ENCODE measurements at places on chromosomes 7 and 10.

DNA sequence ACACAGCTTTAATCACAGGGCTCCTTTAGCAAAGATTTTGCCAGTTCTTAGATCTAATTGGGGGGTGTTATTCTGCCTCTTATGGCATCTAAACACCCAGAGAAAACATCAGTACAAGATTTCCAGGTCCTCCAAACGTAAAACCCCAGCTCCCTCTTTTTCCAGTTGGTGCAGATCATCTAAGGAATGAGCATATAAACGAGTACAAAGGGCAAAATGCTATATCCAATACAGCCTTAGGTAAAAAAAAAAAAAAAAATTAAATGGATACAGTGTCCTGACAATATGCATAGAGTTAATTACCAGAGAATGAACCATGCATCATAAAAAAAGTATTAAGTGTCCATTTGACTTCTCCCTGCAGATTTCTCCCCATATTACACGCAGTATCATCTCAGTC, 50.3 kb downstream of the CCDC6 start:
- DNase-seq, result no peak

DNA sequence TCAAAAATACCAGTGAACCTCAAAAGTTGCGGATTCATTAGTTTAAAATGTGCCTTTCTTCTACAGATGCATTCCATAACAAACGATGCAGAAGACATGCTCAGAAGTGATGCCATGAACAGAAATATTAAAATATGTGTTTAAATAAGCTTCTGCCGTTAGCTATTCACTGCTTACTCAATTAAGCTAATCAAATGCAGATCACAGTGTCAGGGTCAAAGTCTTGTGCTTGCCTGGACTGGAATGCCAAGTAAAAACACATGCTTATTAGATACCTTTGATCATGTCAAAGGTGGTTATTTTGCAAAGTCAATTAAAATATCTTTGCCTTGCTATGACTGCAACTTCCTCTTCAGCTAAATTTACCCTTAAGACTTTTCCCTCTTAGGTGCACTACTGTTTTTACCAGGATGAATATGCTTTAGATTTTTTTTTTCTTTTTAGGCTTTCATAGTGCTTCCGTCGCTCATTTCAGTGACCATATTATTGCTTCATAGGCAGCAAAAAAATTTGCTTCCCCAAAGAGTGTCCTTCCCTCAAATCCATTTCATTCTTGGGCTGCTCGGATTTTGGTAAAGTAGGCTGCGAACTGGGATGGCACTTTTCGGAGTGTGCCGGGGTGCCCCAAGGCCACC, 905 bp downstream of the ASB13 start:
- no peak for DNase-seq

DNA sequence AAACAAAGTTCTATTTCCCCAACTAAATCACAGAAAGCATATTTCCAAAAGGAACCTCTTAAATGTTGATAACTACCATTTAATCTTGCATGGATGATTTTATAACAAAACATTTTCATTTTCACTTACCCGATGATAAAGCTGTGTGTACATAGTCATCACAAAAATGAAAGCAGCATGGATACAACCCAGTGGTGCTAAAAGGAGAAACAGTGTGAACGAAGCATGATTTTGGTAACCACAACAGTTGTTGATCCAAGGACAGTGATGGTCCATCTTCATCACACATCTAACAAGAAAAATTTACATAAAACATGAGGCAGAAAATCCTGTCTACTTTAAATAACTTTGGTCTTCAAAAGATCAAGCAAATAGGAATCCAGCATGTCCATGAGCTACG, 4.7 kb downstream of the ZDHHC6 start:
- no peak for DNase-seq

DNA sequence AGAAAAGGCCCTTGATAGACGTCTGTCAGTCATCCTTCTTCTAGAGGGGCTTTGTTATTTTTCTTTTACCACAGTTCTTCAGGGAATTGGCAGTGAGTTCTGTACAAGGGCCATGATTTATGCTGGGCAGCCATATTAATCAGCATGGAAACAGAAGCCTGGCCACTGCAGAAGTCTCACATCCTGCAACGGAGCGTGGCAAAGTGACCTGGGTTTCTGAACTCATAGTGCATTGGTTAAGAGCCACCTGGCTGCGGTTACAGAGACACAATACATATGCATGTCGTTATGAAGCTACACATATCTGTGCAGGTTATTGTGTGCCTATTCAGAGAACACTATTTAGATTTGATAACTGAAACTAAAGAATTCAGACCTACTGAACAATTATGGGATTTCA, 419.4 kb upstream of the CELF2 start:
- no peak for DNase-seq

DNA sequence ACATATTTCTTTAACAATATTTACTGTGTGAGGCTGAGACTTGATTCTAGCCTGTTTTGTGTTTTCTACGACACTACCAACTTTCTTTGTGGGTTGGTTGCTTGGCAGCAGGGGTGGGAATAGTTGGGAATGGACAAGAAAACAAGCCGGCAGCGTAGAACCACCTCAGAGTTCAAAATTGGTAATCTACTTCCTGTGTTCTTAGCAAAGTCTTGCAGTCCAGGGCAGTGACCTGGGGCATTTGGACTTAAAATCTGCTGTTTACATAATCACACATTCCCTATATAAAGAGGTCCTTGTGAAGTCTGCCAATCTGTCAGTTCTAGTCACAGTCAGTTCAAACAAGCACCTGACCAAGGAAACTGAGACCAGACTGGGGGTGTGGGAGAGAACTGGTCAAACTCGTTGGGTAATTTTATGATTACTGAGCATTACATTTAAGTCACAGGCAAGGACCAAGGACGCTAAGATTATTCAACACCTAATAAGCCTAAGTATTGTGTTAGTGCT, 167.9 kb downstream of the CPEB3 start:
- DNase-seq, result no peak

GRCh38 chr7:125425506-125425905, 495.9 kb upstream of the POT1 start:
- DNase-seq, result no peak

DNA sequence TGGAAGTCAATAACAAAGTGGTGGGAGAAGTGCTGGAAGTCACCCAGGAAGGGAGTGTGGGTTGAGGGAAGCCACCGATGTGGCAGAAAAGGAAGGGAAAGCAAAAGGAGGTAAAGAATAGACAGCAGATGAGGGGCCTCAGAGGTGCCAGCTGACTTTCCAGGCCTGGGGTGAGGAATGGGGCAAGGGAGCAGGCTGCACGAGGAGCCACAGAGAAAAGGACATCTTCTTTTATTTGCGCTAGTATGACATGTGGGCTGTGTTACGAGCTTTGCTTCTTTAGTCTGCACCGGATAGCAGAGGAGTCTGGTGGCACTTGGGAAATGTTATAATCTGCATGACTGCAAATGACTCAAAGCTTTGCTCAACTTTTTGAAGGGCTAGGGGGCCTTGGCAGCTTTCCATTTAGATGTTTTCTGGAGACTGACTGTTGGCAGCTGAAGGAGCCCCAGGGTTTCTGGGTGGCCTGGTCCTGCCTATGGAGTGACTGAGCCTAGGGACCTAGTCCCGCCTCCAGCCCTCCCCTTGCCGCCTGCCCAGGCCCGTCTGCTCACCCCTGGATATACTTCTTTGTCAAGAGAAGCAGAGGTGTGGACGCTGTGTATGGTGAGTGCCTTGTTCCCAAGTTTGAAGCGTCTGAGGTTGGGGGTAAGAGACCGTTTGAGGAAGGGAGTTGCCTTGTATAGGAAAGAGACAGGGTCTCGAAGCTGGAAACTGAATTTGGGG, 5.1 kb downstream of the PRXL2A start:
- DNase-seq, result peak; percentile 24

GRCh38 chr10:61389887-61390286, 63.3 kb downstream of the TMEM26 start:
- DNase-seq, result no peak

- no peak for DNase-seq
Observed at GRCh38 chr10:106768204-106768603, 396.3 kb downstream of the SORCS1 start.

DNA sequence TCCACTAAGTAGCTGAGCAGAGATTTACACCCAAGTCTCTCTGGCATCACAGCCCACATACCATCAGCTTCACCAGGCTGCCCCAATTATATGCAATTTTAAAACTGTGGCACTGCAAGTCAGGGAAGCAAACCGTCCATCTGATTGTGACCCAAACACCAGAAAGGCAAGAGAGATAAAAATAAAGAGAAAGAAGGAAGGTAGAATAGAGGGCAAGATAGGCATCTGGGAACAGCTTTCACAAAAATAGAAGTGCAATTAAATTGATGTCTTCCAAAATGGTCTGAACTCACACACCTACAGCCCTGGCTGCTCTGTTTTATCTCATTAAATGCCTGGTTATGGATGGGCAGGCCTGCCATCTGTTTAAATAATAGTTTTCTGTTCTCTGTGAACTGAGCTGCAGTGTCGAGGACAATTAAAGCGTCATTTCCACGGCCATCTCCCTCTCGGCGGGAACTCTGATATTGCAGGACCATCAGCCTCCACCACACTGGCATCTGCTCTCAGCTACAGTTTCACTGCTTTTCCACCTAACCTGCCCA, 509.1 kb downstream of the INHBA start:
- DNase-seq, result no peak

GRCh38 chr10:77286531-77287508, 350.8 kb downstream of the KCNMA1 start:
- no peak for DNase-seq

DNA sequence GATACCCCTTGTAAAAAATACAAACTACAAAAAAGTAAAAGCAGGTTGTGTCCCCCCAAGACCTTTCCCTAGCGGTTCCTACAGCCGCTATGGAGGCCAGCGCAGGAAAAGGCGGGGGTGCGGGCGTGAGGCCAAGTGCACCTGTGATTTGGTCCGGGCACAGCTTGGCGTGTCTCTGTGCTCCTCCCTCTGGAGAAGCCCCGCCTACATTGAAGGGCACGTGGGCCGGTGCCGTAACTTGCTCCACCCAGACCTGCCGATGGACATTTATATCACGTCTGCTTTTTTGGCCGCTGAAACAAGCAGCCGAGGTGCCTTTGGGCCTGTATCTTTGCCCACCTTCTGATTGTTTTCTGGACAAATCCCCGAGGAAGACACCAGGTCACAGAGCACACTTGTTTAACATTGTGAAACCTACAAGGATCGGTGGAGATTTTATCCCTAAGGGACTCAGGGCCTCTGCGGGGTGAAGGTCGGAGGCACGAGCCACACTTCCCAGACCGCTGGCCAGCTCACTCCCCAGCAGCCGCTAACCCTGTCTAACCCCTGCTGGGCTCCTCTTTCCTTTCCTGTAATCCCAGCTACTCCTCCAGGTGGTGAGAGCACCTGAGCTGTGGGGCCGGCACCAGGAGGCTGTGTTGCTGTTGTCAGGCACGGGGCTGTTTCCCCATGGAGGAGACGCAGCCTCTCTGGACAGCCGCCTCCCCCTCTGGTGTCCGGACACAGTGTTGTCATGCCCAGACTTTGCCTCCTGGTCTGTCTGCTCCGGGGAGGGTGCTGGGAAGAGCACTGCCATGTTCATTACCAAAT, 18.8 kb upstream of the INPP5A start:
- peak; percentile 16 for DNase-seq

DNA sequence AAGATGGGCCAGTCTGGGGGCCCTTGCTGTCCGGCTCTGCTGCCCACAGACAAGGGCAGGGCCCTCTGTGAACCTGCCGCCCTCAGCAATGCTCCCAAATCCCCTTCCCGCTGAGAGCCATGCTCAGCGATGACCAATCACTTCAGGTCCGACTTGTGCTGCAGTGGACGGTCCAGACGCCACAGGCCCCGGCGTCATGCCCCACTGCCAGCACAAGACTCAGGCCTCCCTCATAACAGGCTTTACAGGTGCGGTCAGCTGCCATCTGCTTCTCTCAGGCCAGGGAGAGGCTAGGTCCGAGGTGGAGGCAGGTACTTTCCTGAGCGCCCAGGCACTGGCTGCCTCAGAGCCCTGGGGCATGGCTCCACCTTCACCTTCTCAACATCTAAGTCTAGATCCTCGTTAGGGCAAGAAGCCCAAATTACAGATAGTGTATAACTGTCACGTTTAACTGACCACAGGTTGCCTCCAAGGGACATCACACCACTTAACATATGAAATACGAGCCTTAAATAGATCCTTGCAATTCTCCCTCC, 393.2 kb downstream of the PTPRN2 start:
- DNase-seq, result no peak

DNA sequence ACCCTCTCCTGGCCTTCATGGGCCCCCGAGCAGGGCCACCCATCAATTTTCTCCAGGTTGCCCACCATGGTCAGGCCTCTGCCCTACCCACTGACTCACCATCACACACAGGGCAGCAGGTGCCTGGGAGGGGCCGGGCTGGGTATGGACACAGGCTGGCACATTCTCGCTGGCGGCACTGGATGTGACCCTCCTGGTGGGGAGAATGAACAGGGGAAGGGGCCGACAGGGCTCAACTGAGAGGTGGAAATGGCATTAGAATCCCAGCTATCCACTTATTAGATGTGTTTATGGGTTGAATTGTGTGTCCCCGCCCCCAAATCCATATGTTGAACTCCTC, 16.4 kb downstream of the KCP start:
- no peak for DNase-seq

GRCh38 chr7:55190511-55191160, 171.8 kb downstream of the EGFR start:
- no peak for DNase-seq

GRCh38 chr10:68301790-68302502, 29.9 kb upstream of the HNRNPH3 start:
- DNase-seq, result no peak

- DNase-seq, result no peak
Observed at GRCh38 chr7:7446616-7447015, 89.1 kb downstream of the COL28A1 start.

- DNase-seq, result no peak
Observed at GRCh38 chr7:21146642-21147423, 281.1 kb upstream of the SP4 start.

DNA sequence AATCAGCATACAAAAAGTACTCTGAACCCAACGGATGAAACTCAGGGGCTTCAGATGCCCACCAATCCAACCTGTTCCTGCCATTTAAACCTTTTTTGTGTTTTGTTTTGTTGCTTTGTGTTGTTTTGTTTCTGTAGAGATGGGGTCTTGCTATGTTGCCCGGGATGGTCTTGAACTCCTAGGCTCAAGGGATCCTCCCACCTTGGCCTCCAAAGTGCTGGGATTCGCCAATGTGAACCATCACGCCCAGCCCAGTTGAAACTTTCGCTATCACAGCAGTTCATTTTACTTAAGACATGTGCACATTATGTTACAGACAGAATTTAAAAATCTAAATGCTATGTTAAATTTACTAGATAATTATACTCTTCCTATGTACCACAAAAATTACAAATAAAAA, 101.6 kb downstream of the SKIDA1 start:
- no peak for DNase-seq

DNA sequence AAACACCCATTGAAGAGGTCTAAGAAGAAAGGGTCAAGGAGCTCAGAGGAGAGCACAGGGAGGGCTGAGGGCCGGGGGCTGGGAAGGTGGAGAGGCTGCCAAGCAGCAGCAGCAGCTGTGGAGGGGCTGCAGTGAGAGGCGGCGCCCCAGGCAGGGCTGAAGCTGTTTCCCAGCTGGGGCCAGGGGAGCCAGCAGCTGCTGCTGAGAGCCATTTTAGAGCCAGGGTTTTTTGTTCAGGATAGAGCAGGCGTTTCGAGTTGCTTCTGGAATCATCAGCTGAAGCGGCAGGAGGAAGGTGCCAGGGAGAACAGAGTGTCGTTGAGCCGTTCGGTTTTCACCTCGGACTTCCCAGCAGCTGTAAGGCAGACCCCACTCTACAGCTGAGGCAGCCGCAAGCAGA, 62.7 kb downstream of the LANCL2 start:
- no peak for DNase-seq

- DNase-seq, result no peak
Observed at GRCh38 chr10:119112056-119112455, 8.1 kb downstream of the DENND10 start.

GRCh38 chr10:101906586-101907183, 63.1 kb upstream of the KCNIP2 start:
- no peak for DNase-seq

Data from activated CD4-positive, alpha-beta T cell treated with anti-CD3 and anti-CD28 coated beads for 36 hours (primary cell).